ENCODE measurements at places on chromosomes 1 and 21. TPM values are rescaled to one million over a fixed set of nuclear protein-coding genes. Genes with fewer than 3 reads are reported as not detected.

The FLG2 gene
- not detected for total RNA-seq

The HFM1 gene
- 0.11 TPM for total RNA-seq

The ZNF648 gene
- total RNA-seq: not detected

The KCNT2 gene
- total RNA-seq: 1.4 TPM

The OR2L5 gene
- total RNA-seq: not detected

The ZMYND12 gene
- total RNA-seq: not detected

The FASLG gene
- total RNA-seq: not detected

The HIVEP3 gene
- total RNA-seq: 4.0 TPM

The NUP210L gene
- not detected for total RNA-seq

The TNFAIP8L2 gene
- not detected for total RNA-seq

The KCNN3 gene
- total RNA-seq: 0.85 TPM

The DIO1 gene
- total RNA-seq: not detected

The NFYC gene
- total RNA-seq: 51.1 TPM

The ILDR2 gene
- total RNA-seq: not detected

The HES5 gene
- total RNA-seq: not detected

The ASPM gene
- total RNA-seq: 55.1 TPM

The UMODL1 gene
- not detected for total RNA-seq

The ZBTB8B gene
- total RNA-seq: not detected
